ENCODE measurements at places on chromosomes 7 and 10.

DNA sequence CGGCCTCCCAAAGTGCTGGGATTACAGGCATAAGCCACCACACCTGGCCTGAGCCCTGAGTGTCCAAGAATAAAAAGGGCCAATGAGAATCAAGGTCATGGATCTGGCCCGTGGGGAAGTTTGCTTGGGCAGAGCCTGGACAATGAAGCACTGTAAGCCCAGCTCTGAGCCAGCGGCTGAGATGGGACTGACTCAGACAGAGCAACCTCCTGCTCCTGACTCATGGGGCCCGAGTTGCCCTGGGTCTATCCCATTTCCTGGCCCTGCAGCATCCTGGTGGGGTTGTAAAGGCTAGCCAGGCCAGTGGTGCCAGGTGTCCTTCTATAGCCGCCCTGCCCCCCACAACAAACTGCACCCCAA is 5.2 kb upstream of the MYH16 start:
- no peak for DNase-seq

- DNase-seq: peak; percentile 29
Observed at GRCh38 chr10:31822616-31823318, 105.9 kb downstream of the ARHGAP12 start.

DNA sequence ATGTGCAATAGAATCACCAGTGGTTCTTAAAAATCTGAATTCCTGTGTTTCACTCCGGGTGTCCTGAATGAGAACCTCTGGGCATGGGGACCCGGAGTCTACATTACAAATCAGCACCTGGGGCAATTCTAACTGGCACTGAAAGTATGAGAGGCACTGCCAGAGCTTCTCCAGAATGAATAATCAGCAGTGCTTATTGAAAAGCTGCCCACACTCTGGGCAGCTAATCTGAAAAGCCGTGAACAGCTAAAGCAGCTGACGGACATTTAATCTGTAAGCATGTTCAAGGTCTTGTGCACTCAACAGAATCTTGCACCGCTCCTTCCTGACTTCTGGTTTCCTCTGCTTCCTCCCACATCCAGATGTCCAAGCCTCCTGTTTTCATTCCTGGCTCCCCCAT is 113.3 kb upstream of the KIF5B start:
- no peak for DNase-seq

DNA sequence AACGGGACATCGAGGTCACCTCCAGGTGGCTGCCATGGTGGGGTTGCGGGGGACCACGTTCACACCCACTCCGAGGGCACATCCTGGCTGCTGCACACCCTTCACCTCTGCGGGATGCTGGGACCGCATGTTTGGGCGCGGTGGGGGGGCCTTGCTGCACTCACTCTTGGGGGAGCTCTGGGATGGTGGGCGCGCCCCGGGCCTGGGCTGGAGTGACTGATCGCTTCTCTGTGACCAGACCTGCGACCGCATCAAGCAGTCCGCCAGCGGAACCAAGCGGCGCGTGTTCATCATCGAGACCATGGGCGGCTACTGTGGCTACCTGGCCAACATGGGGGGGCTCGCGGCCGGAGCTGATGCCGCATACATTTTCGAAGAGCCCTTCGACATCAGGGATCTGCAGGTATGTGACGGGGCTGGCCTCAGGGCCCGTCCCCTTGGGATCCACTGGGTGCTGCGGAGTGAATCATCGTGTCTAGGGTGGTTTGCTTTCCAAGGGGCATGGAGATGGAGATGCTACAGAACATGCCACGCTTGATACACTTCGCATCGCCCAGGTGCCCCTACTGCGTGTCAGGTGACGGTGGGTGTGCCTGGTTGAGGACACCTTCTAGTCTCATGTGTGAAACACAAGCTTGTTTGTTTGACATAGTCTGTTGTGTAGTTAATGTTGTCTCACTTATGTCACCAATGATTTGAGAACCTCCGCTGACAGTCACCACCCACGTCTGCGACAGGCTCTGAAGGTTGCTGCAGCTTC is 42.8 kb downstream of the PITRM1 start:
- no peak for DNase-seq

- no peak for DNase-seq
Observed at GRCh38 chr7:16301291-16301690, 120.0 kb downstream of the CRPPA start.

GRCh38 chr7:142833174-142834048 is 21.5 kb upstream of the EPHB6 start:
- DNase-seq: no peak

- no peak for DNase-seq
Observed at GRCh38 chr10:100728928-100729861, 16.2 kb upstream of the PAX2 start.

DNA sequence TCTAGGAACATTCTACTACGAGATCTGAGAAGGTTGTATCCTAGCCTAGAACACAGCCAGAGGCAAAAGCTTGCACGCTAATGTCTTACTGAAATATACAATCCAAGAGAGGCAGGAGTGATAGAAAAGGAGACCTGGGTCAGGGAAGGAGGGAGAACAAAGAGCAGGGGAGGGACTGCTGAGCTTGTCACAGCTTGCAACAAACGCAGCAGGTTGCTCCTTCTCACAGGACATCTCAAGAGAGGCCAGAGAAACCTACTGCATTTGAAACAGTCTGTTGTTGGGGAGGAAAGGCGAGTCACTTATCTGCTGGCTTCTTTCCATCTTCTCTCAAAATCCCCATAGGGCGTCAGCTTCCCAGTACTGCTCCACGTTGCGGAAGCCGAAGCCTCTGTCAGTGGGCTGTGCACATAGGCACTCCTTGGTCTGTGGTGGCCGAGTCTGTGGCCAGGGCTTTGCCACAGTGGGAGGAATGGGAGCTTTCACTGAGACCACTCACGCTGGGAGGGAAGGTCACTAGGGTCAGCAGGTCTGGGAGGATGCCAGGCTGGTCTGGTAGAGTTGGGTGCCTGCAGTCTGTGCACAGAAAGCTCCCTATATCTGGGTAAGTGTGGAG is 25.8 kb upstream of the GPNMB start:
- DNase-seq: no peak

DNA sequence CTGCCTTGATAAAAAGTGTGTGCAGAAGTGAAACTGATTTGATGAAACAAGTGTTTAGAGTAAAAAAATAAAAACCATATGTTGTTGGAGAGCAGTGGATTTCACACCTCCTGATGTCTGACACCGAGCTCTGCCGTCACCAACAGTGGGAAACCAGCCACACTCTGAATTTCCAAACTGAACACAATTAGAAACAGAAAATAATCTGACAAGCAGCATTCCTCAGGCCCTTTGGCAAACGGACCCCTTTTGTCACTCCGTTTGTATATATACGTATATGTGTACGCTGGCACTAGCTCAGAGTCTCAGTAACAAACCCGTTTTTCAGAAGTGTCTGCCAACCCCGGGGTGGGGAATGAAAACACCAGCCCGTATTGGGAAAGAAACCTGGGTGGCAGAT is 32.4 kb downstream of the TACC2 start:
- peak; percentile 77 for DNase-seq

DNA sequence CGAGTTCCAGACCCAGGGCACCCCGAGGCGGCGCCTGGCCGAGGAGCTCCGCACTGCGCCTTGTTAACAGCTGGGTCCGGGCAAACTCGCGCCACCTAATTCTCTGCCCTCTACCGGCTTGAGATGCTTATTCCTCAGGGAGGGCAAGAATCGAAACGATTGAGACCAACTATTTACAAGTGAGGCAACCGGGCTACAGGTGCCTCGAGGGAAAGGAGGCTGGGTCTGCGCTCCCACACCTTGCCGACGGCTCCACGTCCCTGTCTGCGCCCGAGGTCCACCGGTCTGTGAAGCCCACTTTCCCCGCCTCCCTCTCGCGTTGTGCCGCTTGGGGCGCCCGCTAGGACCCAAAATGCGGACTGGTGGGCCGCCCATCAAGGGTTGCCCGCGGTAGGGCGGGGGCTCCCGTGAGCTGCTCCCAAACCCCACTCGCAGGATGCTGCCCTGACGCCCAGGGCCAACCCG is 527 bp downstream of the AKR1B1 start:
- DNase-seq: peak; percentile 63

GRCh38 chr10:80155696-80156215 is 23.2 kb downstream of the PLAC9 start:
- no peak for DNase-seq

DNA sequence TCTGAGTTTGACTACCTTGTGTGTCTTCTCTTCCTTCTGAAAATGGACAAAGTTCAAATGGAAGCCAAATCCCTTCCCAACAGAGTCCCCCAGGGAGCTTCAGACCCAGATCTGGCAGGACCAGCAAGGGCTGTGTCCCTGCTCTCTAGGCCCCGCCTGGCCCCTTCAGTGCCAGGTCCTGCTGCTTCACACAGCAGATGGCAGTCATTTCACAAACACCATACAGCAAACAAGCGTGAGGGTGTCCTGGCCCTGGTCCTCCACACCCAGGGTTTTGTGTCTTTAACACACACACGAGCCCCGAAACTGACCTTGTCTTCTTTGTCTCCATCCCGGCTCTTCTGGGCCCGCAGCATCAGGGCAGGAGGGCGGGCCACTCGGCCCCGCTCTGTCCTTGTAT is 145.0 kb downstream of the TCERG1L start:
- DNase-seq: no peak

- DNase-seq: no peak
Observed at GRCh38 chr10:111481261-111481826, 404.5 kb downstream of the ADRA2A start.

- DNase-seq: no peak
Observed at GRCh38 chr7:86762129-86762528, 118.4 kb downstream of the GRM3 start.

DNA sequence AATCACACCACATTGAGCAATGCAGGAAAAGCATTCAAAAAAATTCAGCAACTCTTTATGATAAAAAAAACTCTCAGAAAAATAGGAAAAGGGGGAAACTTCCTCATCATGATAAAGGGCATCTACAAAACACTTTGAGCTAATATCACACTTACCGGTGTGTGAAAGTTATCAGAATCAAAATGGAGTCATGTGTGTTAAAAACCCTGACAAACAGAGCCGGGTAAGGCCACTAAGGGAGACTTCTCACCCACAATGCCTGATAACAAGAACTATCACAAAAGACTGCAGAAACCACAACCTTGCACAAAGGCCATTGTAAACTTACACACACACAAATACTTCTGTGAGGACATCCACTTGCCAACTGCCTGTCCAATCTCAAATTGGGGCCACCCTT is 34.8 kb upstream of the SMARCD3 start:
- no peak for DNase-seq

GRCh38 chr10:86340176-86340990 is 26.2 kb downstream of the GRID1 start:
- DNase-seq: peak; percentile 4

GRCh38 chr10:11378835-11379234 is 232.6 kb downstream of the USP6NL start:
- DNase-seq: peak; percentile 67

- DNase-seq: no peak
Observed at GRCh38 chr10:16491933-16492332, 29.7 kb downstream of the C1QL3 start.

DNA sequence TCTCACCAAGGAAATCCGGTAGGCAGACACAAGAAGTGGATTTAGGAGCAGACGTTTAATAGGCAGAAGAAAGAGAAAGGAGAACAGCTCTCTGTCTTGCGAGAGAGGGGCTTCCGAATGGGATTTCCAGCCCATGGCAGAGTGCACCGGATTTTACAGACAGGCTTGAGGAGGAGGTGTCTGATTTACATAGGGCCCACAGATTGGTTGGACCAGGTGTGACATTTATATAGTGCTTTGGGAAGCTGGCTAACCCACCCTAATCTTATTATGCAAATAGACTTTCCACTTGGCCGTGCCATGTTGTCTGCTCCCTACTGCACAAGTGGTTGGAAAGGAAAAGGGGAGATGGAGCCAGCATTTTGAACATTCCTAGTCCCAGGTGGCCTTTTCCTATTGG is 57.8 kb downstream of the ANKMY2 start:
- peak; percentile 57 for DNase-seq

- no peak for DNase-seq
Observed at GRCh38 chr7:14420768-14421167, 431.3 kb upstream of the ETV1 start.

DNA sequence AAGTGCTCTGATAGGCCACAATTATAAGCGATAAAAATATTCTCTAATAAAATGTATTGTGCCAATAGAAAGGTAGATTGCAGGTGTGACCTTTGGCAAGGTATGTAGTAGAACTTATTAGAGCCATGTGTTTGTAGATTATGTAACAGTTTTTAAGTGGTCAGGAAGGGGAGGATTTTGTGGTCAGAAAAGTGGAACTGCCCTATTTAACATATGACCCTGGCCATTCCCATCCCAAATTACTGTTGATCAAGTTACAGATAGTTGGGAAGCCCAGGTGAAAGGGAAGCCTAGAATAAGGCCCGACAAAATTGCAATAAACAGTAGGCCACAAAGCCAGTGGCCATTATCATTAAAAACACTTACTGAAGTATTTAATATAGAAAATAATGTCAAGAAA is 89.2 kb downstream of the SPAG6 start:
- no peak for DNase-seq

DNA sequence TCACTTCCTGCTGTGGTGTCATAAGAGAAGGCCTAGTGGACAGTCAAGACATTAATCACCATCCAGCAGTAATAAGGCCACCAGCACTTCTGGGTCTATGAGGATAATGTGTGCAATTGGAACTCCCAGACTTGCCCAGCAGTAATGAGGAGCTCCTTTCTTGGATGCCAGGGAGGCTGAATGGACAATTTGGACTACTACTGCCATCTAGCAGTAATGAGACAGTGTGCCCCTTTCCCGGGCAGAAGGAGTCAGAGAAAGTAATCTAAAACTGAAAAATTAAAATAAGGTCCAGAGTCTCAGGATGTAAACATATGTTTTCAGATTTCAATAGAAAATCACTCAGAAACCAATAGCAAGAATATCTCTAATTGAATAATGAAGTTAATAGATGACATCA is 400.4 kb downstream of the CDC14C start:
- DNase-seq: no peak

DNA sequence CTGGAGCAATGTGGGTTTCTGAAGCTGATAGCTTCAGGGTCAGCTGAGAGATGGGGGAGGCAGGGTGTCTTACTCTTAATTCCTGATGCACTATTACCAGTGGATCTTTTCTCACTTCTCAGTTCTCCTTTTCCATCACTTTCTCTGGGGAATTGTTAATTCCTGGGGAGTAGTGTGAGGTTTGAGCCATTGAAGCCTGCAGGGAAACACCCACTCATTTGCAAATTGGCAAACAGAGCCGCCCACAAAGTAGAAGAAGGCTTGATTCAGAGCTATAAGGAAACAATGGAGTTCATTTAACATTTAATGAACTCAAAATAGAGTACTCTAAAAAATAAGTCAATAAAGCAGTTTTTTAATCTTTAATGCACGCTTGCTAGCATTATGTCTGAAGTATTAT is 4.3 kb upstream of the TECTB start:
- DNase-seq: no peak

DNA sequence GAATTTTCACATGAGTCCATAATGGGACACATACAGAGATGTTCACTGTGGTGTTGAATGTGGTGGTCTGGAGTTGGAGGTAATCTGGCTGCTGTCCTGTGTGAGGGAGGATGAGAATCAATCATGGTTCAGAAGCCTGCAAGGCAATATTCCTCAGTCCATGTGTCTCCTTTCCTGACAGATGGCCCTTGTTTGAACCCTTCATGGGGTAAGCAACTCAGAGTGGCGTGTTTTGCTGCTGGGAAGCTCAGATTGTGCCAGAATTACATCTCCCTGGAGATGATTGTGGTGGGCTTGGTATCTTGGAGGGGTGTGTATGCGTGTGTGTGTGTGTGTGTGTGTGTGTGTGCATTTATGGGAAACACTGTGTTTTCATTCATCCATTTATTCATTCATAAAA is 44.5 kb upstream of the COMTD1 start:
- DNase-seq: no peak

All from left hindlimb (tissue), 1 donor.